NCI-H1436 (cell line): ENCODE measurements at places on chromosomes 13 and 19.
A peak's percentile ranks its signal among the peaks of the same experiment; 100 is the strongest.

DNA sequence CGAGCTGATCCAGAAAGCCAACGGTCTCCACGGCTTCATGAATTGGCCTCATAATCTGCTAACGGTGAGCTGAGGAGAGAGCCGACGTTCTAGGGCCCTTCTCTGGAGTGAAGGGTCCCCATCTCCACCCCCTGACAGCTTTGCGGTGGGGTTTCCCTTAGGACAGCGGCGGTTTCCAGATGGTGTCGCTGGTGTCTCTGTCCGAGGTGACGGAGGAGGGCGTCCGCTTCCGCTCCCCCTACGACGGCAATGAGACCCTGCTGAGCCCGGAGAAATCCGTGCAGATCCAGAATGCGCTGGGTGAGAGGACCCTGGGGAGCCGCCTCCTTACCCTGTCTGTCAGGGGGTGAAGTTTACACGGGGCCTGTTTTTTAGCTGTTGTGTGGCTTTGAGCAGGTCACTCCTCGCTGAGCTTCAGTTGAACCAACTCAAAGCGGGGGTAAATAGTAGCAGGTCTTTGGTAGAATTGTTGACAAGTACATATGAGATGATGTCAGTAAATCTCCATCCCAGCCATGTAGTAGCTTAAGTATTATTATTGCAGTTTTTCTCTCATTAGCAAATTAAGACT is 801 bp downstream of the QTRT1 start:
- DNase-seq = no peak

GRCh38 chr13:26822146-26822545 is 61.6 kb upstream of the GPR12 start:
- no peak for DNase-seq

- DNase-seq = no peak
These were observed 21.4 kb downstream of the FOXO1 start for GRCh38 chr13:40644838-40645604.

DNA sequence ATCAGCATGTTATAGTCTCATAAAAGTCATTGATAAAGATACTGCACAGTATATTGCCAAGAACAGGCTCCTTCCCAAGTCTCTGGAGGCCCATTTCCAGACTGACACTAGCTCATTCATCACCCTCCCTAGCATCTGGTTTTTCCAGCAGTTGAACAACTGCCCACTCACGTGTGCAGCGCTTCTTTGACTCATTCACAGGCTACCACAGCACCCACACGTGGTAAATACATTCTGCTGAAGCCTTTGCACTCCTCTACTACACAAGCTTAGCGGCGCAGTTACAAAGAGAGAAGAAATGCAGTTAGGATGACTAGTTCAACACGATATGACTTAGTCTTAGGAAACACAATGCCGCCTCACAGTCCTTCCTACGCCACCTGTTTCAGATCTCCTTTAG is 87.7 kb downstream of the DOCK9 start:
- no peak for DNase-seq

DNA sequence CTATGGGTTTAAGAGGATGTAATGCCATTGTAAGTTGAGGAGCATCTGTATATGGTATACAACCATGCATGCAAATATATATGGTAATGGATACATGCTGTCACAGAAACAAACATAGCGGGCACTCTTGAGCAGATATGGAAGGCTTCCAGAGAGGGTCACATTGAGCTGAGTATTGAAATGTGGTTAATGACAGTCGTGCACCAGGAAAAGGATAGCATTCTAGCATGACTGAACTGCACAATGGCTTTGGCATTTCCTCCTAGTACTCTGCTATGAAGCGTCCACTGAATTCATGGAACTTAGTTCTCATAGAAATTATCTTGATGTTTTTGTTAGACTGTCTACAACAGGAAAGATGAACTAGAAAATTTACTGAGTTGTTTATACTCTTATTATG is 25.2 kb downstream of the DGKH start:
- no peak for DNase-seq

- DNase-seq = no peak
These were observed 22.2 kb downstream of the FAM187B start for GRCh38 chr19:35206379-35206778.

DNA sequence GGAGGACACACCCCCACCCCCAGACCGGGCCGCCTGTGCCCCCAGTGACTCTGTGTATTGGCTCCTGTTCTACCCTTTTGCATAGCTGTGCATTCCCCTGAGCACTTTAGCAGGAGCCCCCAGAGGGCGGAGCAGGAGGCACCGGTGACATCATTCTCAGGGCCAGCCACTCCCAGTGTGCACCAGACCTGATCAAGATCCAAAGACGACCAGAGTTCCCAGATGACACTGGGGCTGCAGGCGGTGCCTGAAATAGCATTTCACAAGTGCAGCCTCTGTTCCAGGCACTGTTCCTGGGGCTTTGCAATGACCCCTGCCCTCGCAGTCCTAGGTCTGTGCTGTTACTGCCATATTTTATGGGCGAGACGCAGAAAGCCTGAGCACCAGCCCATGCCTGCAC is 14.5 kb upstream of the PTPRS start:
- DNase-seq = no peak

- DNase-seq = no peak
These were observed 63.8 kb downstream of the ITGBL1 start for GRCh38 chr13:101516262-101516661.

DNA sequence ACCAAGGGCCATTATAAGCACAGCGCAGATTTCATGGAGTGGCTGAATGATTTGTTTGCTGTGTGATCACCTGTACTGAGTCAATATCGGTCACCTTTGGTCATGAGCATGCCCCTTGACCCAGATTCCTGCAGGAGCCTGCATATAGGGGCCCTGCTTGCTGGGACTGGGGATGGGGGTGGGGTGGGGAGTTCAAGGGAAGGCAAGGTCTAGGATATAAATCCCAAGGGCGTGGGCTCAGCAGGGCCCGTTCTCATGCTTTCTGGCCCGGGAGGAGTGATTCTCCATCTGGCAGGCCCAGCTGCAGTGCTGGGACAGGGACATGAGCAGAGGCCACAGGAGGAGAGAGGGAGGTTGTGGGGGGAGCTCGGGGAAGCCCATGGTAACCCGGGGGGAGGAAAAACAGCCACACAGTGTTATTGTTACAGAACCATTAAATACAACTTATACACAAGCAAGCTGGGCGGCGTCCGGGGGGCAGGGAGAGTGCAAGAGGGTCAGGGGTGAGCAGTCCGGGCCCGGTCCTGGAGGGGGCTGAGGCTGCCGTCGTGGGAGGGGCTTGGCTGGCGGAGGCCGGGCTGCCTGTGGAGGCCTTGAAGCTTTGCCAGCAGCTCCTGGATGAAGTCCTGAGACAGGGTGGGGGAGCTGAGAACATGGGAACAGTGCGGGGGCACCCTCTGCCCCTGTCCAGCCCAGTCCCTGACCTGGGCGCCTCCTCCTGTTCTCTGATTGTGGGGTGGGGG is 5.2 kb downstream of the PPP1R14A start:
- peak; percentile 18 for DNase-seq

GRCh38 chr19:32966750-32967149 is 5.0 kb downstream of the CEP89 start:
- no peak for DNase-seq

DNA sequence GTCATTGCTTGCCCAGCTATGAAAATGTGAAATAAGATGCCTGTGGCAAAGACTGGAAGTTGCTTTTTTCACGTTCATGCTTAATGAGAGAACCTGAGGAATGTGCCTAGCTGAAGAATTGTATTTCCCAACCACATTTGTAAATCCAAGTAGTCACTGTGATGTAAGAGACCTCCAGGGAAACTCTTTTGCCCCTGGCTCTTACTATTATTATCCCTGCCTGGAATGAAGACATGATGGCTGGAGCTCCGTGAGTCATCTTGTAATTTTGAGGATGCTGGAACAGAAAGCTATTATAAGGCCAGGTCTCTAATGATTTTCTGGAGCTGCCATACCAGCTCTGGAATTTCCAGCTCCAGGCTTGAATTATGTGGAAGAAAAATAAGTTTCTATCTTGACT is 894.3 kb downstream of the DIAPH3 start:
- DNase-seq = no peak

DNA sequence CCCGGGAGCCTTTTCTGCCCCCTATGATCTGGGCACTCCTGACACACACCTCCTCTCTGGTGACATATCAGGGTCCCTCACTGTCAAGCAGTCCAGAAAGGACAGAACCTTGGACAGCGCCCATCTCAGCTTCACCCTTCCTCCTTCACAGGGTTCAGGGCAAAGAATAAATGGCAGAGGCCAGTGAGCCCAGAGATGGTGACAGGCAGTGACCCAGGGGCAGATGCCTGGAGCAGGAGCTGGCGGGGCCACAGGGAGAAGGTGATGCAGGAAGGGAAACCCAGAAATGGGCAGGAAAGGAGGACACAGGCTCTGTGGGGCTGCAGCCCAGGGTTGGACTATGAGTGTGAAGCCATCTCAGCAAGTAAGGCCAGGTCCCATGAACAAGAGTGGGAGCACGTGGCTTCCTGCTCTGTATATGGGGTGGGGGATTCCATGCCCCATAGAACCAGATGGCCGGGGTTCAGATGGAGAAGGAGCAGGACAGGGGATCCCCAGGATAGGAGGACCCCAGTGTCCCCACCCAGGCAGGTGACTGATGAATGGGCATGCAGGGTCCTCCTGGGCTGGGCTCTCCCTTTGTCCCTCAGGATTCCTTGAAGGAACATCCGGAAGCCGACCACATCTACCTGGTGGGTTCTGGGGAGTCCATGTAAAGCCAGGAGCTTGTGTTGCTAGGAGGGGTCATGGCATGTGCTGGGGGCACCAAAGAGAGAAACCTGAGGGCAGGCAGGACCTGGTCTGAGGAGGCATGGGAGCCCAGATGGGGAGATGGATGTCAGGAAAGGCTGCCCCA is 8.5 kb upstream of the CEACAM7 start:
- DNase-seq = no peak

DNA sequence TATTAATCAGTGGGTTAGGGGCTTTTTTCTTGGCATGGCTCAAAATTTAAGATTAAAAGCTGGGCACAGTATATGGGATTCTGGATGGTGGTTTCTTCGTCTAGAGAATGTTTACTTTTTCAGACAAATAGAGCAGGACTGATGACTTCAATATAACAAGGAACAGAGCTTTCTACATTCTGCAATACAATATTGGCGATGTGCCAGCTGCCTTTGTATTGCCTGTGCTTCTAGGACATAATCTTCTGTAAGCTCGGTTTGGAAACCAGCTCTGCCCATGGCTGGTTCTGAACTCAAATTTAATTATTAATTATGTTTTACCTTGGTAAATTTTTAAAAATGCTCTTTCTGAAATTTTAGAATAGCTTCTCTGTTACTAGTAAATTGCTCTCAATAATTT is 139.1 kb upstream of the TRPC4 start:
- no peak for DNase-seq

DNA sequence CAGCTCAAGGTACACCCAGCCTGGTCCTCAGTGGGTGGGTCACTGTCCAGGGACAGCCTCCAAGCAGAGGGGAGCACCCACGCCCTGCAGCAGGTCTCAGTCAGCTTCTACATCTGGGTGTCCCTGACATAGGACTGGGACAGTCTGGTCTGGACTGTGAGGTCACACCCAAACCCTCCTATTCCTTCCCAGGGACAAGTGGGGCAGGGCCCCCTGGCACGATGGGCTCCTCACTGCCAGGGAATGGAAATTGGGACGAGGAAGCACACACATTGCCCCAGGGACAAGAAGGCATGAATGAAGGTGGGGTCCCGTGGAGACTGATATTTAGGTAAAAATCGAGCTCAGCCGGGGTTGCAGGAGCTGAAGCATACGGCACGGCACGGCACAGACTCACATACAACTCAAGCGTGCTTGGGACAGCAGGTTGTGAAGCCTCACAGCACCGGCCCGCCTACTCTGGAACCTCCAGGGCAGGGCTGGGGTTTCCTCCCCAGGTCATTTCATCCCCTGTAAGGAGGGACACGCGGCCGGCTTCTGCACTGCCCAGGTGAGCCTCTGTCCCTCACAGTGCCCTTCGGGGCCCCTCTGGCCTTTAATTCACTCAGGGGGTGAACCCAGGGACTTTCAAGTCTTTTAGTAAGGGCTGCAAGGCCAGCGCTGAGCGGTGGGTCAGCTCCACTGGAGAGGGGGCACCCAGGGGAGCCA is 3.5 kb downstream of the PNMA8B start:
- no peak for DNase-seq

GRCh38 chr19:48400018-48400742 is 6.7 kb downstream of the GRIN2D start:
- peak; percentile 76 for DNase-seq

DNA sequence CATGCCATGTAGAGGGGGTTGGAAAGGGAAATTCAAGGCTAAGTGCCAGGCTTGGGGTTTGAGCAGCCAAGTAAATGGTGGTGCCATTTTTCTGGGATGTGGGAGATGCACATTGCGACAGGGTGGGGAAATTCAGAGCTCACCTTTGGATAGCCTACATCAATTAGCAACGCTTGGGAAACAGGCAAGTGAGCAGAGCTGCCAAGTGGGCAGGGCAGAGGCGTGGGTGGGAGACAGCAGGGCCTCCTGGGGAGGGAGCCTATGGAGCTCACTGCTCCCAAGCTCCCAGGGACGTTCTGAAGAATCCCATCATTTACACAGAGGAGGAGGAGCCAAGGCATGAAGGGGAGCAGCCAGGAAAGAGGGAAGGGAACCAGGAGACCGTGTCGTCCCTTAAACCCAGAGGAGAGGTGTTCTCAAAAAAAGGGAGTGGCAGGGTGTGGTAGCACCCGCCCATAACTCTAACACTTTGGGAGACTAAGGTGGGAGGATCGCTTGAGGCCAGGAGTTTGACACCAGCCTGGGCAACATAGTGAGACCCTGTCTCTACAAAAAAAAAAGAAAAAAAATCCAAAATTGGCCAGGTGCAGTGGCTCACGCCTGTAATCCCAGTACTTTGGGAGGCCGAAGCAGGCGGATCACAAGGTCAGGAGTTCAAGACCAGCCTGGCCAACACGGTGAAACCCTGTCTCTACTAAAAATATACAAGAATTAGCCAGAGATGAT is 11.5 kb upstream of the CCNE1 start:
- DNase-seq = no peak

GRCh38 chr13:48645845-48646244 is 7.9 kb upstream of the CYSLTR2 start:
- no peak for DNase-seq

- DNase-seq = no peak
These were observed 45.3 kb downstream of the UFM1 start for GRCh38 chr13:38394777-38395496.

DNA sequence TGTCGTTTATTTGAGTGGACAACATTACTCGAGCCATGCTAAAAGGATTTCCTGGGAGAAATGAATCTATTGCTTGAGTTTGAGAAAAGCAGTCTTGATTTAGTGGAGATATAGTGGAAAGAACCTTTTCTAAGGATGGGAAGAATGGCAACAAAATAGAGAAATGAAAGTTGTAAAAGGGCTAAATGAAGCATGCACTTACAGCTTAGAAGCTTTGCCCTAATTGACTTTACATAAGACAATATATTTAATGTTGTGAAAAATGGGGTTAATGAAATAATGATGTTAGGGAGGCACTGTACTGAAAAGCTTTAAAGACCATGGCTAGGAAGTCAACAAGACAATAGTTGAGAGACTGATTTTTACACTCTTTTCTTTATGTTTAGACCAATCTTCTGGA is 35.4 kb downstream of the SLC10A2 start:
- DNase-seq = no peak
